ENCODE measurements at places on chromosomes 5 and 9.

DNA sequence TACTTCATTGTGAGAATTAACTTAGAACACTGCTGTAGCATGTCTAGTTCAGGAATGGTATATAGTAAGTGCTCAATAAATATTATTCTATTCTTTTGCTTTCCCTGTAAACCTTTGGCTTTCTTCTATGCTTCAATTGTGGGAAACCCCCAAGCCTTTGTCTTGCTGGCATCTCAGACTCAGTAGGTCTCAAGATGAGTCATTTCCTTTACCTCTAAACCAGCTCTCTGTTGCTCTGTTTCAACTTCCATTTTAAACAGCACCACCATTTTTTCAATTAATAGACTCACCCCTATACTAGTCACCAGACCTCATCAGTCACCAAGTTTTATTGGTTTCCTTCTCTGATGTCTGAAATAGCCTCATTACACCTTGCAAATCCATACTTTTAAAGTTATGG is 43.5 kb downstream of the DMAC1 start:
- DNase-seq: no peak

DNA sequence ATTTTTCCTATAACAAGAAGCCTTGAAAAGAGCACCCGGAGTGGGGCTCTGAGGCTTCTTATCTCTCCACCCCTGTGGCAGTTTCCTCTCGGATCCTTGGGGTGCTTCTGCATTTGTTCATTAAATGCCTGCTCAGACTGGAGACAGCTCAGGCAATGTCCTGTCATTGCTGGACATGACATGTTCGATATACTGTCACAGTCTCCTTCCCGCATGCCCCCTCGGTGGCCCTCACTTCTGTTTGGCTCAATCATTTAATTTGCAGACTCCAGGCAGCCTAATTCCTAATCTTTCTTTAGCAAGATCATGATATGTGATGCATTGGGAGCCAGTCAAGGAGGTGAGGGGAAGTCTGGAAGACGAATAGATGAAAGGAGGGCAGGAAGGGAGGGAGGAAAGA is 37.5 kb upstream of the CPEB4 start:
- no peak for DNase-seq

- DNase-seq: no peak
Measured at GRCh38 chr5:80884929-80885328, 75.2 kb upstream of the RASGRF2 start.

DNA sequence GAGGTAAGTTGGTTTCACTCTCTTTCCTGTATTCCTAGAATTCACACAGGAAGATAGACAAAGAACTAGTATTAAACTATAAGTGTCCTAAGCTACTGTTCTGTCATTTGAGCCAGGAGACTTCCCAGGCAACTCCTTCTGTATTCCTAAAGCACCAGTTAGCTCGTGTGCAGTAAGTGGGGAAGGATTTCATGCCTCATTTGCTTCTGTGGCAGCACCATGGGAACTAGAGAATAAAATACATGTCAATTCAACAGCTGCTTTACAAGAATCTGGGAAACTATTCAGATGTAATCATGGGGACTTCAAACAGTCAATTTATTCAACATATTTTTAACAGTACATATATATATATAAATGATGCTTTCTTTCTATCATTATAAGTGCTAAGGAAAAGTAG is 762.3 kb downstream of the PRELID2 start:
- no peak for DNase-seq

DNA sequence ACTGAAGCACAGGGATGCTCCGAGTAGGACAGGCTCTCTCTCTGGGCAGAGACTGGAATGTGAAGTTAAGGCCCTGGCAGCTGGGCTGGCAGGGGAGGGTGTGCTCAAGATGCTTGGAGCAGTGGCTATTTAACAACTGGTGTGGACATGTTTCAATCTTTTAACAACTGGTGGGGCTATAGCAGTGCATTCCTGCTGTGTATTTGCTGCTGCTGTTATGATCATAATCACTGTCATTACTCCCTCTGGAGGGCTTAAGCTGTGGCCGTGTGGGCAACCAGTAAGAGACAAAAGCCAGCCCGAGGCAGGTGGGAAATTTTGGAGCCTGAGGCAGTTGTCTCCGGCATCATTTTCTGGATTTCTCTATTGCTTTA is 33.3 kb upstream of the PTGS1 start:
- DNase-seq: no peak

DNA sequence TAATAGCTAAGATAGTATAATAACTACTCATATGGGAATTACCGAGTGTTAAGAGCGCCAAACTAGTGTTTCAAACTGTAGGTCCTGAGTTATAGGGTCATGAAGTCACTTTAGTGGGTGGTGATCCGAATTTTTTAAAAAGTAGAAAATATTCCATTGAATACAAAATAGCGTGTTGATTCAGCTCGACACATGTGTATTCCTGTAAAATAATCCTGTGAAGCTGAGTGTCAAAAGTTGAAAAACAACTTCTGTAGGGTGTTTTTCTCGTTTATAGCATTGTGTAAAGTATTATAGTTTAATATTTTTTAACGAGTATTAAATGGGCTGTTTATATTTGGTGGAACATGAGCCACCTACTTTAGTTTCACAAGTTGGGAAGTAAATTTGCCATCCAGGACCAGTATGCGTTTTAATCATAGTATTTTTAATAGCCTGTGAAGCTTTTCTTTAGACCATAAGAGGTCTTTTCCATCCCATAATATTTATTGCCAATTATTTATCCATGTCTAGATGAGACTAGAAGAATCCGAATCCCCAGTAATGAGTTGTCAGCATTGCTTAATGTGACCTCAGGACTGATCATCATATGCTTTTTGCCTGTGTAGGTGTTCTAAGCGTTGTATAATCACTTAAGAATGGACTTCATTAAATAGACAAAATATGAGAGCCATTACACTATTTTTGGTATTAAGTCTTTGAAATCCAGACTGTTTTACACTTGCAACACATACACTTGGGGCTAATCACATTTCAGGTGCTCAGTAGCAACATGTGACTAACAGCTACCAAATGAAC is 84.1 kb downstream of the PTPDC1 start:
- DNase-seq: no peak

DNA sequence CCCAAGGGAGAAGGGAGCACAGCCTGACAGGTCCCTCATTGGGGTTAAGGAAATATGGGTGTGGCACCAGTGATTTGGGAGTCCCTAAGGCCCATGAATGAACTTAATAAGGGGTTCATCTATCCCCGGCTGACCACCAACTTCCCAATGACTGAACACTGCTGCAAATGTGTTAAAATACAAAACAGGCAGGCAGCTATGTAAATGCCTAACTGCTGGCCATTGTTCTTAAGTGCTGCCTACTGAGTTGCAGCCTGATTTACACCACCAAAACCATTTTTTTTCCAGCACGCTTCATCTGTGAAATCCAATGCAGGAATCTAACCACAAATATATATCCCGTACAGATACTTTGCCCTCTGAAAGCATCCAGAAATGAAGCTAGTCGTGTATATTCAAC is 478.5 kb downstream of the PTPRD start:
- DNase-seq: no peak
